ENCODE measurements at places on chromosomes 2 and 18.

DNA sequence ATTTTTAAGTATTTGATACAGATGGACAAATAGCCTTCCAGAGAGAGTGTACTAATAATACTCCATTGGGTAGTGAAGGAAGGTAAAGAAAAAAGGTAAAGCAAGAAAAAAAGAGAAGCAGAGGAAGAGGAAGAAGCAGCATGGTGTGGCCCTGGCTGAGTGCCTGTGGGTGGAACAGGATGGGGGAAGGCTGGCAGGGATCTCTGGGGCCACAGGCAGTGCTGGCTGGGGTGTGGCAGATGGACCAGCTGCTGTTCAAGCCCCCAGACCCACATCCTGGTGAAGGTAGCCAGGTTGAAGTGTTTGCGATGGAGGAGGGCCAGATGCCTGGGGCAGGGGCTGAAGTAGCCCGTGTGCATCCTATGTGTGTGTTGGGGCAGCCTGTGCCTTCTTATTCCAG is 79.0 kb downstream of the DYSF start:
- DNase-seq = no peak

GRCh38 chr2:74696829-74697228 is 42.8 kb downstream of the SEMA4F start:
- no peak overlapping the region for H3K27ac ChIP-seq
- H3K27me3 ChIP-seq = no peaks in the 10 kb centered on the region
- no peak overlapping the region for H3K4me3 ChIP-seq
- no peaks in the 10 kb centered on the region for H3K36me3 ChIP-seq

DNA sequence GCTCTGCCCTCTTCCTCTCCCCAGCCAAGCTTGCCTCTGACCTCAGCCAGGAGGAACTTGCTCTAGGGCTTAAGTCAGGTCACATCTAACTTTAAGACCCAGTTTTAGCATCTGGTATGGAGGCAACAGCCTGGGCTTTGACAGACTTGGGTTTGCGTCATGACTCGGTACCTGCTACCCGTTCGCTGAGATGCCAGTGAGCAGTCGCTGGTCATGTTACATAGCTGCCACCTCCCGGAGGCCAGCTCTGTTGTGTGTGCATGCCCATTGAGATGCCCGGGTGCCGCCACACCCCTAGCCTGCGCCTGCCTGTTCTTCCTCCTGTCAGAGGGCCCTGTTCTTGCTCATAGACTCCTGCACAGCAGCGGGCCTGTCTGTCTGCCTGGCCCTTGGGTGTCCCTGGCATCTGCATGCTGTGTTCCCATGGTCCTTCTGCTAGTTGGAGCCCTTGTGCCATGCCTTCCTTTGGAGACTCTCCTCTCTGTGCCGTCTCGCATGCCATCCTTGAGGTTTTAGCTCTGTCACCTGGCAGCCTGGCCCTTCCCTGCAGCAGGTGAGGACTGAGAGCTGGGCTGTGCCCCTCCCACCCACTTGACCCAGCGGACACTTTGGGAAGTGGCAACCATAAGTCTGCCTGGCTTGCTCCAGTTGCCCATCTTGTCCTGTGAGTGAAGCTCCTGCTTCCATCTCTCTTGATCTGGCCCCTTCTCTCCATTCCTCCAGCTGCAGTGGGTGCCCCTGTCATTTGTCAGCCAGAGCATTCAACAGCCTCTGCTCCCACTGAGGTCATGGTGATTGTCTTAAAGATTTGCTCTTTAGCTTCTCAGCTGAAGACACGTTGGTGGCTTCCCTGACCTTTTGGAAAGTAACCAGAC is 24.9 kb downstream of the ASAP2 start:
- H3K4me1 ChIP-seq = peaks cover 21% of the 10 kb centered on the region
- H3K36me3 ChIP-seq = no peaks in the 10 kb centered on the region
- DNase-seq = no peak

- DNase-seq = no peak
- no peak overlapping the region for H3K27ac ChIP-seq
- no peaks in the 10 kb centered on the region for H3K27me3 ChIP-seq
- H3K4me1 ChIP-seq = peaks cover 2% of the 10 kb centered on the region
- no peaks in the 10 kb centered on the region for H3K36me3 ChIP-seq
- H3K4me3 ChIP-seq = no peak overlapping the region
Measured at GRCh38 chr18:24936691-24937090, 415.3 kb downstream of the ZNF521 start.

DNA sequence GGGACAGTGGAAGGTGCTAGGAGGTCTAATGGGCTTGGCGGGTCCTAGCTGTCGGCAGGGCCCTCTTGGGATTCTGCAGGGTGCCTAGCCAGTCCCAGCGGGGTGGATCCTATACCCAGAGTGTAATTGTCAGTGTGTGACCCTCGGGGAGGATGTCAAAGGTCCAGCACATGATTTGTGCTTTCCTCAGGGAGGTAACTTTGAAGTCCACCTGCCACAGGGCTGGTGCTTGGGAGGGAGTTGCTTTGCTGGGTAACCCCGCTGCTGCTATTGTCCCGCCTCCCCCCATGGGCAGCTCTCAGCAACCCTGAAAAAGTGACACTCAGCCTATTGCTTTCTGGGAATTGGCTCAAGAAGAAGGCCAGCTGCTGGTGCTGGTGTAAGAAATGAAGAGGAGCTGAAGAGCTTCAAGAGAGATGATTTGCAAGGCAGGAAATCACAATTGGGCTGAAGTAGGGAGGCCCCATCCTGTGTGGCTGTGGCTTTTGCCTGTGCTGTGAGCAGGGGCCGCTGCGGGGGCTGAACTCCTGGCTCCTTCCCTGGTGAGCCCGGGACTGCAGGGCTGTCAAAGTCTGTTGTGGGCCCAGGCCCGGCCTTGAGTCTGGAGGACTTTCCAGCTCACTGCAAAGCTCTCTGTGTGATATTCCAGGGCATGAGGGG is 36.4 kb downstream of the EMILIN2 start:
- no peaks in the 10 kb centered on the region for H3K36me3 ChIP-seq
- H3K4me3 ChIP-seq = no peak overlapping the region
- no peaks in the 10 kb centered on the region for H3K27me3 ChIP-seq
- H3K4me1 ChIP-seq = no peaks in the 10 kb centered on the region
- H3K27ac ChIP-seq = peak overlapping the region; percentile 14

DNA sequence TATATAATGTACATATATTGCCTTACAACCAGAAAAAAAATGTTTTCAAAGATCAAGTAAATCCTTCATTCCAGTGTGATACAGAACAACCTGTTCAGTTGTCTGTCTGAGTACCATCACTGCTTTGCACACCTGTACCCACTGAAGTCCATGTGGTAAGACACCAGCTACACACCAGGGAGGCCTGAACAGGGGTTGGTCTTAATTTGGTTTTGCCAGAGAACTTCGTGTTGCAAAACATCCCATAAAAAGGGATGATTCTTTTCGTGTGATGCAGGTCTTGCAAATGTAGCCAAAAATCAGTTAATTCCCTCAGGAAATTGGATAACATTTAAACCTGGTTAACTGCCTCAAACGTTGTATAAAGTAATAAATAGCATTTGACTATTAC is 73.7 kb upstream of the SLC1A4 start:
- no peak overlapping the region for H3K27ac ChIP-seq
- H3K27me3 ChIP-seq = no peaks in the 10 kb centered on the region
- H3K4me3 ChIP-seq = no peak overlapping the region
- no peaks in the 10 kb centered on the region for H3K36me3 ChIP-seq

GRCh38 chr2:230925443-230925878 is 419 bp upstream of the GPR55 start:
- H3K36me3 ChIP-seq = no peaks in the 10 kb centered on the region
- H3K27ac ChIP-seq = no peak overlapping the region
- H3K4me1 ChIP-seq = no peaks in the 10 kb centered on the region
- DNase-seq = no peak

- peak; percentile 97 for DNase-seq
- no peaks in the 10 kb centered on the region for H3K27me3 ChIP-seq
- H3K36me3 ChIP-seq = no peaks in the 10 kb centered on the region
- peaks cover 4% of the 10 kb centered on the region for H3K4me1 ChIP-seq
- peak overlapping the region; percentile 47 for H3K27ac ChIP-seq
- no peak overlapping the region for H3K4me3 ChIP-seq
Measured at GRCh38 chr18:44826418-44827259, 146.0 kb downstream of the SETBP1 start.

DNA sequence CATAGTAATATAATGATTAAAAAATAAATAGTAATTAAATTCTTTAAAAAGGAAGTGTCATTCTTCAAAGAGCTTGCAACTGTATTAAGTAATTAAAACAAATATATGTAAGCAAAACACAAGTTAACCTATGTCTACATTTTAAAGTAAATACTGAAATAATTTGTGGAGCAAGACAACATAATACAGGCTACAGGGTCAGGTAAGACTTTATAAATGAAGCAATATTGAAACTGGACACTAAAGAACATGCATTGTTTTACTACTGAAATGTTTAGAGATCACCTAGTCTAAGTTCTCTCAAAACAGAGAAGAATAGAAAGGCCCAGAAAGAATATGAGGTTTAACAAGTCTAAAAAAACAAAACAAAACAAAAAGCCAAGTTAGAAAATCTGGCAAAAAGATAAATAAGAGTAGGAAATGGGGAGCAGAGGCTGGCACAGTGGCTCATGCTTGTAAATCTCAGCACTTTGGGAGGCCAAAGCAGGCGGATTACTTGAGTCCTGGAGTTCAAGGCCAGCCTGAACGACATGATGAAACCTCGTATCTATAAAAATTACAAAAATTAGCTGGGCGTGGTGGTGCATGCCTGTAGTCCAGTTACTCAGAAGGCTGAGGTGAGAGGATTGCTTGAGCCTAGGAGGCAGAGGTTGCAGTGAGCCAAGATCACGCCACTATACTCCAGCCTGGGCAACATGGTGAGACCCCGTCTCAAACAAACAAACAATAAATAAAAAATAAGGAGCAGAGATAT is 34.4 kb downstream of the VPS54 start:
- H3K27me3 ChIP-seq = no peaks in the 10 kb centered on the region
- no peaks in the 10 kb centered on the region for H3K4me1 ChIP-seq
- H3K27ac ChIP-seq = peak overlapping the region; percentile 40
- peaks cover 1% of the 10 kb centered on the region for H3K36me3 ChIP-seq
- H3K4me3 ChIP-seq = no peak overlapping the region

DNA sequence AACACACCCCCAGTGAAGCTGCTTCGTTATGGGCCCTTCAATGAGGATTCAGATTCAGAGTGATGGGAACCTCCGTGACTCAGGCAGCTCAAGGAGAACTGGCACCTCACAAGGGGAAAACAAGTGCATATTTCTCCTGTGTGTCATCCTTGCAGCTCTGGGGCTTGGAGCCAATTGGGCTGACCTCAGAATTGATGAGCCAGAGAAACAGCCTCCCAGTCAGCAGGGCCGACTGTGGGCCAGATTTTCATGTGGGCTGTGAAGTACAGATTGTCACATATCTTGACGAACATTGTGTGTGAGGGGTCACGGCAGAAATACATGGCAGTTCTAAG is 189.6 kb upstream of the SP5 start:
- DNase-seq = no peak
- H3K27me3 ChIP-seq = no peaks in the 10 kb centered on the region
- H3K36me3 ChIP-seq = no peaks in the 10 kb centered on the region
- peaks cover 2% of the 10 kb centered on the region for H3K4me1 ChIP-seq
- H3K27ac ChIP-seq = no peak overlapping the region

- H3K4me3 ChIP-seq = no peak overlapping the region
- peaks cover 6% of the 10 kb centered on the region for H3K36me3 ChIP-seq
Measured at GRCh38 chr2:48474574-48475298, 55.2 kb upstream of the STON1 start.

GRCh38 chr2:101036562-101036961 is 34.5 kb downstream of the RPL31 start:
- DNase-seq = peak; percentile 29
- no peaks in the 10 kb centered on the region for H3K4me1 ChIP-seq
- no peaks in the 10 kb centered on the region for H3K27me3 ChIP-seq
- H3K36me3 ChIP-seq = peaks cover 31% of the 10 kb centered on the region

GRCh38 chr18:70205421-70206397 is at the start of gene RTTN:
Gene RTTN, minus strand, starts transcription at chr18:70205687. Its CDS starts 29 bp downstream, at chr18:70205658.
- peak; percentile 97 for DNase-seq
- peaks cover 15% of the 10 kb centered on the region for H3K4me1 ChIP-seq
- peak within 1 kb of the TSS; percentile 98 for H3K4me3 ChIP-seq

GRCh38 chr2:160224060-160224459 is 24.0 kb upstream of the ITGB6 start:
- H3K27ac ChIP-seq = no peak overlapping the region
- no peaks in the 10 kb centered on the region for H3K36me3 ChIP-seq
- H3K4me3 ChIP-seq = no peak overlapping the region
- no peak for DNase-seq

DNA sequence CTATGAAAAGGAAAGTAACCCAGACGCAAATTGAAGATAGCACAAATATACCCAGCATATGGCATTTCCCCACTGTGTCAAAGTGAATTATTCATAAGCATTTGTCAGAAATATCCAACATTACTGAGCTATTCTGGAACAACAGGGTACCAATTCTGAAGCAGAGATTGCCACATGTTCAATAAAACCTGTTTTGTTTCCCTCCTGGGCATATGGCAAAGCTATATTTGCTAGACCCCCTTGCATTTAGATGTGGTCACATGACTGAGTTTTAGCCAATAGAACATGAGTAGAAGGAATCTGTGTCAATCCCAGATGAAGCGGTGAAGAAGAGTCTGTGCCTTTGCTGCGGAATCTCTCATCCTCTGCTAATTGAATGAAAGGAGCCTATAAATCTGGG is 296.4 kb upstream of the DLGAP1 start:
- no peaks in the 10 kb centered on the region for H3K36me3 ChIP-seq
- no peaks in the 10 kb centered on the region for H3K4me1 ChIP-seq
- no peak for DNase-seq

- peaks cover 4% of the 10 kb centered on the region for H3K36me3 ChIP-seq
- H3K27me3 ChIP-seq = no peaks in the 10 kb centered on the region
- no peak overlapping the region for H3K27ac ChIP-seq
- no peaks in the 10 kb centered on the region for H3K4me1 ChIP-seq
- DNase-seq = no peak
Measured at GRCh38 chr2:106160786-106161261, 33.3 kb downstream of the UXS1 start.

DNA sequence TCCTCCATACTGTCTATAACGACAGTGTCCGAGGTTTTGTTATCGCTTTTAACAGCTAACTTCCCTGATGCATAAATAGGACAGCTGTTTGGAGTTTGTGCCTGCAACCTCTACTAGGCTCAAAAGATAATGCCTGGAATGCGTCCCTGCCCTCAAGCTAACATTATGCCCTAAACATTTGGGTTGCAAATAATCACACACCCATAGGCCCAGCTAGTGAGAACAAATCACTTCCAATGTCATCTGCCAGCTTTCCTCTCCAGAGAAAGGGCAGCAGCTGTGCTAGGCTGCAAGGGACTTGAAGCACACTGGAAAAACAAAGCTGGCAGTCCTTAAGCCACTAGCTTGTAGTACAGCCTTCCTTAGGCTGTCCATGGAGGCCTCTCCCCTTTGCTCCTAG is 201.8 kb upstream of the LYPD1 start:
- no peaks in the 10 kb centered on the region for H3K4me1 ChIP-seq
- DNase-seq = peak; percentile 59
- H3K27ac ChIP-seq = no peak overlapping the region
- no peaks in the 10 kb centered on the region for H3K27me3 ChIP-seq
